Stimulated activated naive CD4-positive, alpha-beta T cell treated with Interleukin-2 at 50 U/mL for 16 hours (primary cell): ENCODE measurements at places on chromosomes 7 and 10.

- no peak for DNase-seq
Observed at GRCh38 chr10:28008054-28008453, 9.2 kb upstream of the ODAD2 start.

DNA sequence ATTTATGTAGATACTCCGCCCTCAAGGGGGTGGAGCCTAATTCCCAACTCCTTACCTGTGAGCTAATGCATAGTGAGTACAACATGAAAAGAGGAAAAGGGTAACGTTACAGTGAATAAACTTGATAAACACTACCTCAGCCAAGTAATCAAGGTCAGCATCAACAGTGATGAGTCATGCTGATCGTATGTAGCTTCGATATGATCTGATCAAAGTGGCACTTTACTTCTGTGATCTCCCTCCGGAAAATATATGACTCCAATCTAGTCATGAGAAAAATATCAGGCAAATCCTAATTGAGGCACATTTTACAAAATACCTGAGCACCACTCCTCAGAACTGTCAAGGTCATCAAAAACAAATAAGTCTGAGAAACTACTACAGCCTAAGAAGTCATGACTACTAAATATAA lies 70.4 kb downstream of the VTI1A start:
- DNase-seq, result no peak

DNA sequence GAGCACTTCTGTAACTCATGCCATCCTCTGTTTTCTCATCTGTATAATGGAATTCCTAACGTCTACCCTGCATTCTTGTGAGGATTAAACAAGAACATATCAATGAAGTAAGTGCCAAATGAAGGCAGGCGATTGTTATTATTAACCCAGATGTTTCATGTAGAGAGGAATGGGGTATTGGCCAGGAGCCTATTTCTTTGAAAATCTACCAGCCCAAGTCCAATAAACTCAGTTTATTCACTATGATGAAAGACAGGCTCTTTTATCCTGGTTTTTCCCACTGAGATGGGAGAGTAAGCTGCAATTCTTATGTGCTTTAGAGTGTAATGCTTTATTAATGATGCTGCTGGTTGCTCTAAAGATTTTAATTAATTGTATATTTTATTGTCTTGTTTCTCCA lies 9.6 kb downstream of the CTTNBP2 start:
- no peak for DNase-seq

- DNase-seq, result no peak
Observed at GRCh38 chr10:29784175-29784773, 149.5 kb upstream of the SVIL start.

DNA sequence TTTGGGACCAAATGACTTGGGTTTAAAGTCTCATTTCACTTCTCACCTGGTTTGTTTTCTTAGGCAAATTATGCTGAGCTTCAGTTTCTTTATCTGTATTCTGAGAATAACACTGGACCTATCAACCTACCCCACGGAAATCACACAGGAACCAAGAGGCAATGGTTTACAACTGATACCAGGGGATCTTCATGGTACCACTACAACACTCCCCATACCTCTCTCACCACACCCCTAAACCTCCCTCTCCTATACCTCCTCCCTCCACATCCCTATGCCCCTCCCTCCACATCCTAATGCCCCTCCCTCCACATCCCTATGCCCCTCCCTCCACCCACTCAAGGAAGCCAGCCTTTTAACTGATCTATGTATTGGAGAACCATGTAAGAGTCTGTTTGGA lies 9.9 kb downstream of the FAM204A start:
- no peak for DNase-seq

DNA sequence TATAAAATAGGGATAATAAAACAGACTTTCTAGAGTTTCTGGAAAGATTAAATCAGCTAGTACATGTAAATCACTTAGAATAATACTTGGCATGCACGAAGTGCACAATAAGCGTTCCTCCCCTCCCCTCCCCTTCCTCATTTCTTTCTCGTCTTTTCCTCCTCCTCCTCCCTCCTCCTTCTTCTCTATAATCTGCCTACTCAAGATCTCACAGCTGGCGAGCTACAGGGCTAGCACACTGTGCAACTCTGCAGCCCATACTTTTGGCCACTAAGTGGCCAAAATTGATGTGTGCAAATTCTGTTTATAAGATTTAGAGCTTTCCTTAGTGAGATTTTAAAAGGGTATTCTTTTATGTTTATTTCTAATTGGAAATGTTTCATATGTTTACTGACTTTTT lies 565.3 kb downstream of the PHTF2 start:
- DNase-seq, result no peak

DNA sequence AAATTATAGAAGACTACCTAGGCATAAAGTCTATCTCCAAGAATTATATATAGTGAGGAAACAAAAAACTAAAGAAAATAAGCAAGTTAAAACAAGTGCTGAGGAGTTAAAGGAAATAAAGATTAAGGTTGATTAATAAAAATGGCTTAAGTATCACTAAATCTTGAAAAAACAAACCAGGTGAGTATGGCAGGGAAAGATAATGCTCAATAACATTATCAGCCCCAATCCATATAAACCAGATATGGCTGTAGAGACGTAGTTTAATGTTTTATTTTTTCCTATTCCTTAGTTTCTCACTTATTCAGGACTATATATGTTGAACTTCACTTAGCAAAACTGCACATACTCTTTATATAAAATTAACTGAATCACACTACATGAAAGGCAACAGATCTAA lies 4.4 kb downstream of the WASL start:
- no peak for DNase-seq

DNA sequence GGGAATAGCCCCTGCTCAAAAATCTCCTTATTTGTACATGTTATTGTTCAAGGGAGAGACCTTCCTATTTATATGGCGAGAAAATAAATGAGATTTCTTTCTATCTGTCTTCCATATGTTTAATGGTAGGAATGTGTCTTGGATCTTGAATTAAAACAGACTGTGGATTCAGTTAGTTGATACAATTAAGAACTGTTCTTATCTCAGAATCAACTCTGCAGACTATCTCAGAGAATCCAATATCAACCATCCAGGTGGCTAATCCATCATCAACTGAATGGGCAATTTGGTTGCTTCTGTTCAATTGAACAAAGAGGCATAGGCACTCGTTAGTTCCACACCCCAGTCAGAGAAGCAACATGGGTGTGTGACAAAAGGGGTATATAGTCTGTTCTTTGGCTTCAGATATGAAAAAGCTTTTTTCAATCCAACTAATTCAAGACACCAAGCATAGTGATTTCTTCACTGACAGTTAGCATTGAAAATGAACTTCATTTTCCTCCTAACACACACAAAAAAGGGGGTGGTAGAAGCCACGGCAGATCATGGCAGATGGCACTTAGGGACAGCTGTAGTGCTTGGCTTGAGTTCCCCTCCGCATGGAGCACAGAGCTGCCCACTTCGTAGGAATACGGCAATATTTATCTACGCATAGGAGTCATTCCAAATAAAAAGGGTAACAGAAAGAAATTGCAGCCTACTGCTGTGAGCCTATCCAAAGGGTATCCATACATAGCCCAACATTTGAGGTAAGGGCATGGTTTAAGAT lies 135.9 kb downstream of the KIAA1217 start:
- DNase-seq, result no peak

GRCh38 chr7:12583176-12583575 lies 12.7 kb downstream of the SCIN start:
- DNase-seq, result no peak

GRCh38 chr7:97771576-97771975 lies 39.7 kb downstream of the TAC1 start:
- no peak for DNase-seq

GRCh38 chr10:117945651-117946050 lies 101.1 kb downstream of the RAB11FIP2 start:
- no peak for DNase-seq

- no peak for DNase-seq
Observed at GRCh38 chr7:131949659-131950058, 393.2 kb upstream of the PODXL start.

- no peak for DNase-seq
Observed at GRCh38 chr10:24873281-24873683, 79.1 kb downstream of the PRTFDC1 start.
